ENCODE measurements at places on chromosomes 2 and 18.

DNA sequence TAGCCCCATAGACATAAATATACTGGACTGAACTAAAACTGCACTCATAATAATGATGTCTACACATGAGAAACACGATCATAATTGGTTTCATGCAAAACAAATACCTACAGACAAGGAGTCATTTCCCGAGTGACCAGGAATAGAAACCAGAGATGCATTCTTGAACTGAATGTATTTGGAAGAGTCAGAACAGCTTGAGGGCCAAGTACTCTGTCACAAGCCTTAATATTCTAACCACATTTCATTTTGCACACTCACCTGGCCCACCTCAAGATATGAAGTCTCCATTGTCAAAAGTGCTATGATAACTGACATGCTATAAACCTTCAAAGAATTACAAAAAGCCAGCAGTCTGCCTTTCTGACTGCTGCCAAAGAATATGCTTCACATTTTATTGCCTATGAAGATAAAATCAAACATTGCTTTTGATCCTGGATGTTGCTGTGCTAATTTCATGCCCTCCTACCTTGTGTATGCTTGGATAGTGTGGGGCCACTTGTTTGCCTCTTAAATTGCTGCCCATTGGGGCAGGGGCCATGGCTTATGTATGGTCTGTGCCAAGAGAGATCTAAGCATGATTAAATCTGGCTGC is 18.9 kb upstream of the ASAP2 start:
- DNase-seq = no peak

DNA sequence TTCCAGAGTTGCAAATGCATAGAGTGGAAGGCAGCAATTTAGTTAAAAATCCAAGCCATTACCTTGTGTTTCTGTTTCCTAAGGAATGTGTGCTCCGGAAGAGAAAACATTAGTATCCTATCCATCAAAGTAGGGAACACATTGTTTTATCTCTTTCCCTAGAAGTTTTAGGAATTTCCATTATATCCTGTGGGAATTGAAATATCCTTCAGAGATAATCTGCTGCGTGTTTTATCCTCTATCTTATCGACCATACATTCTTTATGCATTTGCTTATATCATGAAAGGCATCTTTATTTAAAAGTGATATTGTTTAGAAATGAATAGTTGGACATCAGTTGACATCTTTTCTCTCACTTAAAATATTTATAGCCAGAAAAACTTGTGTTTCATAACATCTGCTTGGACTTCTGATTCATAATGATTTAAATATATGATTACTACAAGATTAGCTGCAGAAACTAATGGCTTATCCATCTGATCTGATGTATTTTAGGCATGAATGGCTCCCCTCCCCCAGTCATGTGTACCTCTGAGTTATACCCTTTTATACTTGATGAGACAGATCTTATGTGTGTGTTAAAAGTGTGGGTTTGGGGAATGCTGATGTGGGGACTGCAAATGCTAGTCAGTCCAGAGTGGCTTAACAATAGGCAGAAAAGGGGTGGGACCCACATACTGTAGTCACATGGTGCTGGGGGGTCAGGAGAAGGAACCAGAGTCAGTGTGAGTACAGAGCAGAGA is 136.2 kb upstream of the ARHGAP28 start:
- DNase-seq = no peak

DNA sequence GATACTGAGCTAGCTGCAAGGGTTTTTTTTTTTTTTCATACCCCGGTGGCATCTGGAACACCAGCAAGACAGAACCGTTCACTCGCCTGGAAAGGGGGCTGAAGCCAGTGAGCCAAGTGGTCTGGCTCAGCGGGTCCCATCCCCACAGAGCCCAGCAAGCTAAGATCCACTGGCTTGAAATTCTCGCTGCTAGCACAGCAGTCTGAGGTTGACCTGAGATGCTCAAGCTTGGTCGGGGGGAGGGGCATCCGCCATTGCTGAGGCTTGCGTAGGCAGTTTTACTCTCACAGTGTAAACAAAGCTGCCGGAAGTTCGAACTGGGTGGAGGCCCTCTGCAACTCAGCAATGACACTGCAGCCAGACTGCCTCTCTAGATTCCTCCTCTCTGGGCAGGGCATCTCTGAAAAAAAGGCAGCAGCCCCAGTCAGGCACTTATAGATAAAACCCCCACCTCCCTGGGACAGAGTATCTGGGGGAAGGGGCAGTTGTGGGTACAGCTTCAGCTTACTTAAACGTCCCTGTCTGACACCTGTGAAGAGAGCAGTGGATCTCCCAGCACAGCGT is 5.1 kb upstream of the MIB1 start:
- DNase-seq = peak; percentile 69

- peak; percentile 49 for DNase-seq
Observed at GRCh38 chr2:218569038-218569431, 396 bp downstream of the CNOT9 start.

DNA sequence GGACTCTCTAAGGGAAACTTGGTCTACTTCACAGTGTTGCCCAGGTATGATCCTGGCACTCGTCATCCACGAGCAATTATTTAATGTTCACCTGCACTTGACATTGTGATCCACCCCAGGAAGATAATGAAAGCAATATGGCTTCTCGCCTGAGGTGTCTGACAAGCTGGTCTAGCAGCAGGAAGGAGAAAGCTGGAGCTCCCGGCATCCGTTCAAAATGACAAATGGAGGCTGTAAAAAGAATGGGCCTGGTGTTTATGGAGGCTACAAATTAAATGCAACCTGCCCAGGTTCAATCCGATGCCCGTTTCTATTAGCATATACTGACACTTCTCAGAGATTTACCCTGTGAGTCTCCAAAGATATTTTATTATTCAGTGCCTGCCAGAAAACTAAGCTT is 317.6 kb downstream of the CTNNA2 start:
- DNase-seq = no peak

DNA sequence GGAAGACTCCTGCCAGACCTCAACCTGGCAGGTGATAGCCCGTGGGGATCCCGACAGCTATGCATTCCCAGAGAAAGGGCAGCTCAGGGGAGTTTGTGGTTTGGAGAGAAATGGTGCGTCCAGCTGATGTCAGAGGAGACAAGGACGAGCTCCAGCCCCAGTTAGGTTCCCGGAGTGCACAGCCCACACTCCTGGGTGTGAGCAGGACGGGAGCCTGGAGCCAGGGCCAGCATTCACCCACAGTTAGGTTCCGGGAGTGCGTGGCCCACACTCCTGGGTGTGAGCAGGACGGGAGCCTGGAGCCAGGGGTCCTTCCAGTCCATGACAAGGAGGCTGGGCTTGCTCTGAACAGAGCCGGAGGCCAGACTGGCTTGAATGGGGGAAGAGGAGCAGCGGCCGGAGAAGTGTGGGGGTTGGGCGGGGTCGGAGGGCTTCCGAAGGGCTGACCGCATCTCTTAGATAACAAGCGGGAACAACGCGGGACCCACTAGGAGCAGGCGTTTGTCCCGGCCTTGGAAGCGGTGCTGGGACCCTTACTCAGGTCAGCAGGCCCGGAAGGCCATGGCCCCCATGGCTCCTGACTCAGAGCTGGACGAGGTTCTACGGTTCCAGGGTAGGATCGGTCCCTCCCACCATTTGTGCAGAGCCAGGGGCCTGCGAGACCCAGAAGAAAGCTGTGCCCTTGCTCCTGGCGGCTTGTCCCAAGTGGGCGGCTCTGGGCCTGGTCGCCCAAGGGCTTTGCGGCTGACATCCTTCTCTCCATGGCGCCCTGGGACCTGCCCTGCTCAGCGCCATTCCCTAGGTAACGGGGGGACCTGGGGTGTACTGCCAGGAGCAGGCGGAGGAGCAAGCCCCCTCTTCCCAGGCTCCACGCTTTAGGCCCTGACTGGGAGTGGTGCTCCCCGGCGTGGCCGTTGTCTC is 185.6 kb downstream of the RTP5 start:
- no peak for DNase-seq

DNA sequence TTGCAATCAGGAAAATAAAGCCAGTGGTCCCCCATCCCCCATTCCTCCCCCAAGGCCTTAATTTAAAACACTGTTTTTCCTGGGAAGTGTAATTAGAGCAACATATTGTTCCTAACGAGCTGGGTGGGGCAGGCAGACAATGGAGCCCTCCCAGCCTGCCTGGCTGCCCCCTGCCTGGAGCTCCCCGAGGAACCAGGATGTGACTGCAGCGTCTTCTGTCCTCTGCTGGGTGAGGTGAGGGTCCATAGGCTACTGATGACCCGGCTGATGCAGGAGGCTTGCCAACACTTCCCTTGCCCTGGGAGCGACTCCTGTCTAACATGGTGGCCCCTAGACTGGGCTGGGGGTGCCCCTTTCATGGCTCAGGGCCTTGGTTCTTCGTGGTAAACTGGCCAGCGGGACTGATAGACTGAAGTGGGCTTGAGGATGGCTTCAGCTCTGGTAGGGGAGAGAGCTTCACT is 152.4 kb downstream of the DYSF start:
- no peak for DNase-seq

GRCh38 chr2:18156421-18156820 is 278.0 kb downstream of the KCNS3 start:
- DNase-seq = no peak

DNA sequence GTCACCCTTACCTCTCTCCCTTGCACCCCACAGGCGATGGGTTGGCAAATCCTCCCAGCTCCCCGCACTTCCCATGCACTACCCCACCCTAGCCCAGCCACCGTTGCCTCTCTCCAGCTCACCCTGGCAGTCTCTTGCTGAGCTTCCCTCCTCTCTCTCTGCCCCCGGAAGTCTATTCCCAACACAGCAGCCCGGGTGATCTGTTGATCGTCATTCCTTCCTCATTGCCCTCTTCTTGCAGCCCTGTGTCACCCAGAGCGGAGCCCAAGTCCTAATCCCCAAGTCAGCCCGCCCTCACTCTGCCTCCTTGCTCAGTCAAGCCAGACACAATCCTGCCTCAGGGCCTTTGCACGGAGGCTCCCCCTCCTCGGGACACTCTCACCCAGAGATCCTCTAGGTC is 55.2 kb downstream of the CIB4 start:
- DNase-seq = no peak

GRCh38 chr2:158688721-158689120 is 106.4 kb upstream of the DAPL1 start:
- DNase-seq = no peak

- DNase-seq = no peak
Observed at GRCh38 chr2:196836440-196836839, 27.3 kb upstream of the C2orf66 start.

DNA sequence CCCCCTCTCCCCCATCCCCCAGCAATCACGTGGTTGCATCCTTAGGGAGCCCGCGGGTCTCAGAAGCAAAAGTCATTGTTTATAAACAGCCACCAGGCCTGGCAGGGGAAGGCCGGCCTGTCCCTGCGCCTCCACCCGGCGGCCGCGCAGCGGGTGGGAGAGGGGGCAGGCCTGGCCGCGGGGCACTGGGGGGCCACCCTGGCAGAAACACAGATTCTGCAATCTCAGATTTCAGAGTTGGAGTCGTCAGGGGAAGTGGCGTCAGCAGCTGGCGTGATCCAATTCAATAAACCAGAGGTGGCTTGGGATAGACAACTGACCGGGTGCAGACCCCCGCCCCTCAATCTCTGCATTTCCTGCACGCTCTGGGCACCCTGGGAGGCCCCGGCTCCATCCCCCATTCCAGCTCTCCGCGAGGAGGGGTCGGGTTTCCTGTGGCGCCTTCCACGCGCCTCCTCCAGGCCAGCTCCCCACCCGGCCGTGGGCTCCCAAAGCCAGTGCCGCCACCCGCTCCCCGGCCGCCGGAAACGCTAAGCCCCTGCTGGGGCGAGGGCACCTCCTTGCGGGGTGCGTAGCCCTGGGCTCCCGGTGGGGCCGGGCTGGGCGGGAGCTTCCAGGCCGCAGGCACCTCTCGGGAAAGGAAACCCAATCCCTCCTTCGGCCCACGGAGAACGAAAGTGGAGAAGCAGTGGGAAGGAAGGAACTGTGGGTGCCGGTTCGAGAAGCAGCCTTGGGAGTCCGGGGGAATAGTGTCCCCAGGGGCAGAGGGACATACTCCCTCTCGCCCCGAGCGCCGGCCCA is 1.1 kb downstream of the BIN1 start:
- DNase-seq = no peak

GRCh38 chr2:192487636-192488035 is 292.9 kb upstream of the TMEFF2 start:
- DNase-seq = no peak

DNA sequence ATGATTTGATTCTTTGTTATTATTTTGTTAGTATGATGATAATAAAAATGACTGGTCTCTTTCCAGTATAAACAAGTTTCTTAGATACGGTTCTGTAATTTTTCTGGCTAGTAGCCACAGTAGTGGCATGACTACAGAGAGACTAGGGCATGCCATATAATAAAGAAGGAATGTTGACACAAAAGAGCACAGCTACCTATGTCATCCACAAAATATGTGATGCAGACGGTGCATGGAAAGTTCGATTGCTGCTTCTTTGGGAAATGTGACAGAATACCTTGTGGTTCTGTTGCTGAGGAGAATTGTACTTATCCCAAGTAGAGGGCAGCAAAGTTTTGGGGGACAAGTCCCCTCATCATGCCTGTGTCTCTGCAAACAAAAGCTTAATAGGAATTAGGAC is 26.1 kb upstream of the SETBP1 start:
- no peak for DNase-seq

DNA sequence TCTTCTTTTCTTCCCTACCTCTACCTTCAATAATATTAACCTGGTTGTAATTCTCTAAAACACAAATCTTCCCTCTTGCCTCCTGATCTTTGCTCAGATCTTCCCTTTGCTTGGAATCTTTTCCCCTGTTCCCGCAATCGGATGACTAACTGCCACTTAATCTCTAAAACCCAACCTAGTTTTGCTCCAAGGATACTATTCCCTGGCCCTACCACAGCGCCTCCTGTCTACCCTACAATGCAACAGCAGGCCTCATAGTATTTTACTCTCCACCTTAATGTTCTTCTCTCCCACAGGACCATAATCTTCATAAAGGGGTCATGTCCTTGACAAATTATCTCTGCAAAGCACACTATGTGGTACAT is 246.8 kb upstream of the TNP1 start:
- no peak for DNase-seq

DNA sequence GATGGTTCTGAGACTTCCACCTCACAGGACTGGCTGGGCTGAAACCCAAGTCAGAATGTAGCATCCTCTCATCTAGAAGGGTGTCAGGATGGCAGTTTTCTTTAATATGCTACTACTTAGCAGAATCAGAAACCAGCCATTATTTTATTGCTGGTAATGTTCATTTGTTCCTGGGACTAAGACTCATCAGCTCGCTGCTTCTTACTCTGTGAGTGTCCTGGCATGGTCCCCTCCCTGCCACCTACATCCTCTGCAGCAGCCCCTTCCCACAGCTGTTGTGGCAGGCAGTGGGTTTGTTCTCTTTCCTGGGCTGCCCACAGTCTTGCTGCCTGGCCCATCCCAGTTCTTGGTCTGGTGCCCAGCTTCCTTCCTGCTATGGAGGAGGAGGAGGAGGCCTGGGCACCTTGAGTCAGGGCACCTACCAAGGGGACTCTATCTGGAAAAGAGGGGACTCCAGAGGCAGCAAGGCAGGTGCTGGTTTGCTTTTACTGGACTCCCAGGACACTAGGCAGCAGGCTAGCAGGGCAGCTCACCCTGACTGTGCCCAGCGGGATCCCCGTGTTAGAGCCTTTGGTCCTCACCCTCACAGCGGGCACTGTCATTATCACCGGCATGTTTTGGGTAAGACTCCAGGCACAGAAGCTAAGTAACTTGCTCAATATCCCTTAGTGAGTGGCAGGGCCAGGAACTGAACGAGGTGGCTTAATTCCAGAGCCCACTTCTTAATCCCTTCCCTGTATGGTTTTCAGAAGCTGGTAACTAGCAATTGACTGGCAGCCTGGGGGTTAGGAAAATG is 62.1 kb downstream of the LRRFIP1 start:
- peak; percentile 38 for DNase-seq

All from CD4-positive, alpha-beta memory T cell (primary cell).